ENCODE measurements at places on chromosomes 1 and 21. TPM values are rescaled to one million over a fixed set of nuclear protein-coding genes. Genes with fewer than 3 reads are reported as not detected.

- DNase-seq: no peak
These were observed 345 bp downstream of the SLX9 start for GRCh38 chr21:44940116-44940631.

DNA sequence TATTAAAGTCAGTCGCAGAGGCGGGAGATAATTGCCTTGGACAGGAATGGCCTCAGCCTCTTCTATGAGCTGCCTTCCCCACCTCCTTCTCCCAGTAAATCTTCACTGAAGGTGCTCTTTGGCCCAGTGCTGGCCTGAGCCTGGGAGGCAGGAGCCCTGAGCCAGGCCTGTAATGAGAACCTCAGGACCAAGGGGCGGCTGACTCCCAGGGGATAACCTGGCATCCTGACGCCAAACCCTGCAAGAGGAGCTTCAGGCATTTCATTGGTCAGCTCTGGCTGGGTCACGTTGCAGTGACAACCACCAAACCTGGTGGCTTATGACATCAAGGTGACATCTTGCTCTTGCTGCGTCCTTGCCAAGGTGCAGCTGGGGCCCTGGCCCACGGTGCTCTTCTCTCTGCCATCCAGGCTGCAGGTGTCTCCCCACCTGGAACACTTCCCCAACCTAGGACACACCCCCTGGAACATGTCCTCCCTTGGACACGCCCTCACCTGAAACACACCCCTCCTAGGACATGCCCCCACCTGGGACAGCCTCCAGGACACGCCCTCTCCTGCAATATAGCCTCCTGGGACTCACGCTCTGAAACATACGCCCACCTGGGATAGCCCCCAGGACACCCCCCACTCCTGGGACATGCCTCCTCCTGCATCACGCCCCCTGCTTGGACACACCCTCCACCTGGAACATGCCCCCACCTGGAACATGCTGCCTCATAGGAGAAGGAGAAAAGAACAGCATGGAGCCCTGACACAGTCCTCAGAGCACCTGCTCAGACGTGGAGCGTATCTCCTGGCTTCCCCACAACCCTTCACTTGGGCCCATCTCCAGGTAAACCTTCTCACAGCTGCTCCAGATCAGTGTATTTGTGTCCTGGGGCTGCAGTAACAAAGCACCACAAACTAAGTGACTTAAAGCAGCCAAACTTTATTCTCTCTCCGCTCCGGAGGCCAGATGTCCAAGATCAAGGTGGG is 333.6 kb downstream of the NPHP4 start:
- DNase-seq: no peak

- no peak for DNase-seq
These were observed 122.7 kb downstream of the FASLG start for GRCh38 chr1:172781513-172782140.

- DNase-seq: no peak
These were observed 170.1 kb downstream of the SIPA1L2 start for GRCh38 chr1:232459826-232460225.

DNA sequence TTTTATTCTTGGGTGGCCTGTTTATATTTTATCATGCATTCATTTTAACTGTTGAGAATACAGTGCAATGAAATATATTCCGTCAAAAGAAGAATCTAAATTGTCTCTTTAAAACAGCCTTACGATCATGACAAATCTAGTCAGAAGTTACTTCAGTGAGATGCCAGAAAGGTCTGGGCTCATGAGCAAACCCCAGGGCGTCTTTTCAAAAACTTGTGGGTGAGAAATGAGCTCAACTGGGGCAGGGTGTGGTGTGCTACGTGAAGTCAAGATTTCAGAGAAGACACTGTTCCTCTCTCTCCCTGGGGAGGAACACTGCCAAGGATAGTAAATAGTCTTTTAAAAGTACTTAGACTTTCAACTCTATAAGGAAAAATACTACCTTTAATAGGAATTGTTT is 13.4 kb upstream of the UAP1 start:
- DNase-seq: no peak

- DNase-seq: no peak
These were observed 3.5 kb upstream of the C1orf116 start for GRCh38 chr1:207035877-207036551.

GRCh38 chr1:8203056-8203455 is 114.9 kb upstream of the SLC45A1 start:
- DNase-seq: no peak

LCE2A gene
- not detected for total RNA-seq

S100A9 gene
- total RNA-seq: 43.2 TPM

BTBD19 gene
- 9.9 TPM for total RNA-seq

DNA sequence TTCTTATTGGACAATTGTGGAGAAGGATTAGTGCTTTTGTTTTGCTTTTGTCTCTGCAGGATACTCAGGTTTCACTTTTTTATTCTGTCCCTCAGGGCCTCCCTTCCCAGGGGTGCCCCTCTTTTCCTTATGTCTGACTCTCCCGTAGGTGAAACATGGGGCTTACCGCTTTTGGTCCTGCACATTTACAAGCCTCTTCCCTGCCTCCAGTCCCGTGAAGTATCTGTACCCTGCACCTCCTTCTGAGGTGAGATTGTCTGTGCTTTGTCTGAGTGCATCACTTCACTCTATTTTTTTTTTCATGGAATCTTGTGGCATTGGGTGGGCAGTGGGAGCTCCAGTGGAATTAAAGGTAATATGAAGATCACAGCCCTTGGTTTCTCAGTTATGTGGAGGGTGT is 758.1 kb upstream of the TPTE start:
- DNase-seq: no peak

OPTC gene
- total RNA-seq: not detected

DNA sequence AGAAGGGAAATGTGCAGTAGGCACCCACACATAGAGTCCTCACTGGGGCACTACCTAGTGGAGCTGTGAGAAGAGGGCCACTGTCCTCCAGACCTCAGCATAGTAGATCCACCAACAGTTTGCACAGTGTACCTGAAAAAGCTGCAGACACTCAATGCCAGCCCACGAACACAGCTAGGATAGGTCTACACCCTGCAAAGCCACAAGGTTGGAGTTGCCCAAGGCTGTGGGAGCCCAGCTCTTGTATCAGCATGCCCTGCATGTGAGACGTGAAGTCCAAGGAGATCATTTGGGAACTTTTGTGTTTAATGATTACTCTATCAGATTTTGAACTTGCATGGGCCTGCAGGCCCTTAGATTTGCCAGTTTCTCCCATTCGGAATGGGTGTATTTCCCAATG is 299.4 kb upstream of the OLFM3 start:
- no peak for DNase-seq

- no peak for DNase-seq
These were observed 40.4 kb upstream of the ADARB1 start for GRCh38 chr21:45033791-45034555.

GRCh38 chr1:93713341-93713740 is 31.7 kb upstream of the BCAR3 start:
- DNase-seq: no peak

UMODL1 gene
- not detected for total RNA-seq

All from body of pancreas (tissue), 4 donors.